CD4-positive, alpha-beta T cell (primary cell): ENCODE measurements at places on chromosomes 13 and 19. TPM values are rescaled to one million over a fixed set of nuclear protein-coding genes. Genes with fewer than 3 reads are reported as not detected.
A peak's percentile ranks its signal among the peaks of the same experiment; 100 is the strongest.

Gene HCST
- total RNA-seq = 72.4 TPM

DNA sequence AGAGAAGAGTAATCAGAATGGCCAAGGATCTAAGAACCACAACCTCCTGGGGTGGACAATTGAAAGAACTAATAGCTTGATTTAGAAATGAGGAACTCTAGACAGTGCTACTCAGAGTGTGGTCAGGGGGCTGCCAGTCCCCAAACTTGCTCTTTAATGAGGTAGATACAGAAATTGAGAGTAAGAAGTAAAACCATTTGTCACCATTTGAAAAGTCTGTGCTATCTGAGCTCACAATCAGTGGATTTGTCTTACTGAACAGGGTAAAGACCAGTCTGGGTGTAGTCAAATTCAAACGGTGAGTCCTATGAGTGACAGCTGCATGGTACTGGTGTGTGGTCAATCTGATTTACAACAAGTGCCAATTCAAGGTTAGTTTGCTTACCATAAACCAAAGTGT, 118.9 kb downstream of the KL start:
- no peaks in the 10 kb centered on the region for H3K36me3 ChIP-seq
- no peak overlapping the region for H3K27ac ChIP-seq
- H3K27me3 ChIP-seq = no peaks in the 10 kb centered on the region
- H3K4me1 ChIP-seq = no peaks in the 10 kb centered on the region
- no peak overlapping the region for H3K4me3 ChIP-seq

DNA sequence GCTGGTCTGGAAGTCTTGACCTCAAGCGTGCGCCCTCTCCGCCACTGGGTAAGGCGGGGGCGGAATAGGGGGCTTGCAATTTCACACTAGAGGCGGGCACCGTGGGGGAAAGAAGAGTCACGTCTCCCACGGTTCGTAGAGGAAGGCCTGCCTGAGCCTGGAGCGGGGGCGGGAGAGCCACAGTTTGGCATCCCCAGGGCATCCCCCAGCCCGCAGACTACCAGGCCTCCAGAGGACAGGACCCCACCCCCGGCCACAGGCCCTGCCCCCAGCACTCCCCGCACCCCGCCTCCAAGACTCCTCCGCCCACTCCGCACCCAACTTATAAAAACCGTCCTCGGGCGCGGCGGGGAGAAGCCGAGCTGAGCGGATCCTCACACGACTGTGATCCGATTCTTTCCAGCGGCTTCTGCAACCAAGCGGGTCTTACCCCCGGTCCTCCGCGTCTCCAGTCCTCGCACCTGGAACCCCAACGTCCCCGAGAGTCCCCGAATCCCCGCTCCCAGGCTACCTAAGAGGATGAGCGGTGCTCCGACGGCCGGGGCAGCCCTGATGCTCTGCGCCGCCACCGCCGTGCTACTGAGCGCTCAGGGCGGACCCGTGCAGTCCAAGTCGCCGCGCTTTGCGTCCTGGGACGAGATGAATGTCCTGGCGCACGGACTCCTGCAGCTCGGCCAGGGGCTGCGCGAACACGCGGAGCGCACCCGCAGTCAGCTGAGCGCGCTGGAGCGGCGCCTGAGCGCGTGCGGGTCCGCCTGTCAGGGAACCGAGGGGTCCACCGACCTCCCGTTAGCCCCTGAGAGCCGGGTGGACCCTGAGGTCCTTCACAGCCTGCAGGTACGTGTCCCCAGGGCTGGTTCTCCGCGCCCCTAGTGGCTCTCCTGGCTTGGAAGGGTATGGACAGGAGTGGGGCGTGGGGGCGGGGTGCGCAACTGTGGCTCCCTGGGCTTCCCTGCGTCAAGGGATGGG, at the start of gene ANGPTL4:
ANGPTL4 (plus strand) TSS at position 353 of the 969 bp plus-strand sequence; CDS start at position 520, 167 bp downstream.
- H3K4me1 ChIP-seq = peaks cover 18% of the 10 kb centered on the region
- peak within 1 kb of the TSS; percentile 44 for H3K4me3 ChIP-seq
- DNase-seq = peak; percentile 63
- no peak within 1 kb of the TSS for H3K27ac ChIP-seq

DNA sequence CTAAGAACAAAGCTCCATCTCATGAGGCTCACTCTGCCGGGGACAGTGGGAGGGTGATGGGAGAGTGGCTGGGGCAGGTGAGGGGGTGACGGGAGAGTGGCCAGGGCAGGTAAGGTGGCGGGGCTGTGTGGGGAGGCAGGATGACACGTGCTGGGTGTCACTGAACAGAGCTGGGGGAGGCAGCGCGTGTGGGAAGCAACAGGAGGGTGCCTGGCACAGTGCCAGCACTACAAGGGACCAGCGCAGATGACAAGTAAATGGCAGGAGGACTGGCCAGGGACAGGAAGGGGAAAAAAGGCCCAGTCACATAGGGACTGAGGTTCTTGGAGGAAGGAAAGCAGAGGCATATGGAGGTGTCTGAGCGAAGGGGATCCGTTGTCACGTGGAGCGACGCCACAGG, 129.9 kb downstream of the RNF17 start:
- no peaks in the 10 kb centered on the region for H3K4me1 ChIP-seq
- no peaks in the 10 kb centered on the region for H3K36me3 ChIP-seq
- H3K27me3 ChIP-seq = no peaks in the 10 kb centered on the region
- no peak overlapping the region for H3K27ac ChIP-seq

- H3K27ac ChIP-seq = no peak overlapping the region
- no peak overlapping the region for H3K4me3 ChIP-seq
- no peak for DNase-seq
- H3K27me3 ChIP-seq = no peaks in the 10 kb centered on the region
- no peaks in the 10 kb centered on the region for H3K36me3 ChIP-seq
Measured at GRCh38 chr13:42752731-42753130, 28.7 kb upstream of the FAM216B start.

- H3K27me3 ChIP-seq = no peaks in the 10 kb centered on the region
- H3K27ac ChIP-seq = no peak overlapping the region
- H3K4me1 ChIP-seq = no peaks in the 10 kb centered on the region
- no peak for DNase-seq
- H3K4me3 ChIP-seq = no peak overlapping the region
Measured at GRCh38 chr19:48603449-48603848, 3.1 kb upstream of the SPACA4 start.

Gene NUMBL
- total RNA-seq = 5.4 TPM

GRCh38 chr19:54475706-54476105, 2.6 kb upstream of the CDC42EP5 start:
- peaks cover 25% of the 10 kb centered on the region for H3K27me3 ChIP-seq
- no peak for DNase-seq
- H3K4me3 ChIP-seq = no peak overlapping the region
- peaks cover 16% of the 10 kb centered on the region for H3K4me1 ChIP-seq
- no peaks in the 10 kb centered on the region for H3K36me3 ChIP-seq

Gene NLRP4
- not detected for total RNA-seq

- H3K4me3 ChIP-seq = no peak overlapping the region
- H3K27me3 ChIP-seq = no peaks in the 10 kb centered on the region
- peaks cover 43% of the 10 kb centered on the region for H3K36me3 ChIP-seq
- H3K27ac ChIP-seq = no peak overlapping the region
- no peaks in the 10 kb centered on the region for H3K4me1 ChIP-seq
Measured at GRCh38 chr13:52428295-52428694, 22.1 kb downstream of the VPS36 start.

DNA sequence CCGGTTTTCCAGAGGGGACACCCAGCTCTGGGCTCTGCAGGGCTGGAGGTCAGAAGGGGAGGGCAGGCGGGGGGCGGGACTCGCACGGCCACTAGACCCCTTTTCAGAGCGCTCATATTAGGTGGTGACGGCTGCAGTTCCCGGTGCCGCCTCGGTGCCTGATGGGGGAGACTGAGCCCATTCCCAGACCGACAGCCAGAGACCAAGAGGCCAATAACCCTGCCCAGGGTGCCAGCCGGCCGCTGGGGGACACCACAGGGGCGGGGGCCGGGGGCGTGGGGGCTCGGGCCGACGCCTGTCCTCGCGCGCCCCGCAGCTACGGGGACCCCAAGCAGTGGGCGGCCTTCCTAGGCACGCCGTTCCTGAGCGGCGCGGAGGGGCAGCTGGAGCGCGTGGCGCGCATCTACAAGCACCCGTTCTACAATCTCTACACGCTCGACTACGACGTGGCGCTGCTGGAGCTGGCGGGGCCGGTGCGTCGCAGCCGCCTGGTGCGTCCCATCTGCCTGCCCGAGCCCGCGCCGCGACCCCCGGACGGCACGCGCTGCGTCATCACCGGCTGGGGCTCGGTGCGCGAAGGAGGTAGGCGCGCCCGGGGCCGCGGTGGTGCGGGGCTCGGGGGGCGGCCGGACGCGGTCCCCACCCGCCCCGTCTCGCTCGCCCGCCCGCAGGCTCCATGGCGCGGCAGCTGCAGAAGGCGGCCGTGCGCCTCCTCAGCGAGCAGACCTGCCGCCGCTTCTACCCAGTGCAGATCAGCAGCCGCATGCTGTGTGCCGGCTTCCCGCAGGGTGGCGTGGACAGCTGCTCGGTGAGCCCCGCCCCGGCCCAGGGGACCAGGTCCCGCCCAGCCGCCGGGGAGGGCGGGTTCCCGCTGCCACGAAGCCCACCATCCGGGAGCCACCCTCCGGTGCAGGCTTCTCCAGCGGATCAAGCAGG, 2.4 kb downstream of the TIMM13 start:
- peaks cover 31% of the 10 kb centered on the region for H3K4me1 ChIP-seq
- H3K27ac ChIP-seq = no peak overlapping the region
- DNase-seq = no peak
- no peak overlapping the region for H3K4me3 ChIP-seq
- H3K36me3 ChIP-seq = peaks cover 15% of the 10 kb centered on the region
- no peaks in the 10 kb centered on the region for H3K27me3 ChIP-seq

- no peak overlapping the region for H3K27ac ChIP-seq
- no peaks in the 10 kb centered on the region for H3K36me3 ChIP-seq
Measured at GRCh38 chr19:453606-454005, 7.2 kb downstream of the SHC2 start.

- no peak overlapping the region for H3K4me3 ChIP-seq
- peaks cover 26% of the 10 kb centered on the region for H3K36me3 ChIP-seq
- no peak overlapping the region for H3K27ac ChIP-seq
- DNase-seq = peak; percentile 93
- H3K4me1 ChIP-seq = peaks cover 9% of the 10 kb centered on the region
Measured at GRCh38 chr19:58581227-58582141, 8.3 kb upstream of the MZF1 start.

Gene HIF3A
- total RNA-seq = not detected

GRCh38 chr19:45774765-45775164, 5.7 kb upstream of the SIX5 start:
- no peak for DNase-seq
- H3K36me3 ChIP-seq = peaks cover 13% of the 10 kb centered on the region
- peaks cover 2% of the 10 kb centered on the region for H3K27me3 ChIP-seq
- H3K4me3 ChIP-seq = no peak overlapping the region

- DNase-seq = no peak
- no peak overlapping the region for H3K4me3 ChIP-seq
- no peaks in the 10 kb centered on the region for H3K4me1 ChIP-seq
- no peak overlapping the region for H3K27ac ChIP-seq
- H3K36me3 ChIP-seq = no peaks in the 10 kb centered on the region
- H3K27me3 ChIP-seq = no peaks in the 10 kb centered on the region
Measured at GRCh38 chr13:34640179-34640992, 301.7 kb upstream of the NBEA start.

Gene PCDH17
- total RNA-seq = 0.05 TPM

DNA sequence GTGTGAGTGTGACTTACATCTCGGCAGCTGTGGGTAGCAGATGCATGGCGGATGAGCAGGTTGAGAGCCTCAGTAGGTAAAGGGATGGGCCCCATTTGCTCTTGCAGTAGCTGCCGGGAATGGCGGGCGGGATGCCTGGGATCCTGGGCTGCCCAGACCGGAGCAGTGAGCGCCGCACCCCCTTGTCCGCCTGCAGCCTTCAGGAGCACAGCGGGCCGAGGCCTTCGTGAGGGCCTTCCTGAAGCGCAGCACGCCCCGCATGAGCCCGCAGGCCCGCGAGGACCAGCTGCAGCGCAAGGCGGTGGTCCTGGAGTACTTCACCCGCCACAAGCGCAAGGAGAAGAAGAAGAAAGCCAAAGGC, 4.1 kb downstream of the POP4 start:
- no peak for DNase-seq
- H3K36me3 ChIP-seq = peaks cover 63% of the 10 kb centered on the region
- no peak overlapping the region for H3K27ac ChIP-seq
- no peaks in the 10 kb centered on the region for H3K27me3 ChIP-seq
- H3K4me1 ChIP-seq = peaks cover 34% of the 10 kb centered on the region

Gene DENND1C
- total RNA-seq = 118 TPM

- DNase-seq = no peak
- H3K27ac ChIP-seq = no peak overlapping the region
- peaks cover 4% of the 10 kb centered on the region for H3K36me3 ChIP-seq
- no peaks in the 10 kb centered on the region for H3K27me3 ChIP-seq
Measured at GRCh38 chr19:3465552-3465951, 14.8 kb downstream of the SMIM24 start.

DNA sequence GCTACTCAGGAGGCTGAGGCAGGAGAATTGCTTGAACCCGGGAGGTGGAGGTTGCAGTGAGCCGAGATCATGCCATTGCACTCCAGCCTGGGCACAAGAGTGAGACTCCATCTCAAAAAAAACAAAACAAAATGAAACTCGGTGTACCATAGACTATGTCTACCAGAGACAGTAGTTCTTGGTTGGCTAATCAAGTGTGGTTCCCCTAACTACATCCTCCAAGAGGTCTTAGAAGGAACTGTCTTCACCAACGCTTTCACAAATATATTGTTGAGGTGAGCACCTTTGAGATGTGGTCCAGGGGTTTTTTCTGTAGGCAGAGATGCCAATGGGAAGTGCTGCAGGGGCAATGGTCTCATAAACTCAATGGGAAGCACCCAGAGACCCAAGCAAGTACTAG, 48.0 kb downstream of the RFC3 start:
- DNase-seq = no peak
- H3K4me3 ChIP-seq = no peak overlapping the region
- no peaks in the 10 kb centered on the region for H3K27me3 ChIP-seq
- H3K36me3 ChIP-seq = no peaks in the 10 kb centered on the region

Gene GTF3A
- 132 TPM for total RNA-seq

- H3K27ac ChIP-seq = no peak overlapping the region
- peaks cover 6% of the 10 kb centered on the region for H3K27me3 ChIP-seq
- no peak overlapping the region for H3K4me3 ChIP-seq
Measured at GRCh38 chr13:29504691-29505090, 90.8 kb downstream of the SLC7A1 start.
